Stimulated activated CD4-positive, alpha-beta T cell treated with anti-CD3 and anti-CD28 coated beads, Interleukin-15, amount 100 ng/mL, for 1 hour (primary cell): ENCODE measurements at places on chromosomes 7 and 10.

DNA sequence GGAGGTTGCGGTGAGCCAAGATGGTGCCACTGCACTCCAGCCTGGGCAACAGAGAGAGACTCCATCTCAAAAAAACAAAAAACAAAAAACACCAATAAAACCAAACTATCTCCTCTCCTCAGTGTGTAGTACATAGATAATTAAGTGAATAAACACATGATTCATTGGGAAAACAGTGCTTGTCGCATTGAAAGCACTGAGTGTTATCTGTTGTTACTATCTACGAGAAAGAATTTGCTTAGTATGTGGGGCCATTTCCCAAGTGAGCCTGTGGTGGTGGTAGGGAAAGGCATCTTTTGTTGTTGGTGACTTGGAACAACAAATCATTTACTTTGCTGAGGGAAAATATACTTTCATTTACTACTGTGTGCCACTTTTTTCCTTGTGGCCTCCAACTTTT is 42.6 kb downstream of the RSBN1L start:
- DNase-seq, result no peak

- DNase-seq, result no peak
These were observed 4.5 kb downstream of the KAZALD1 start for GRCh38 chr10:101066146-101066895.

DNA sequence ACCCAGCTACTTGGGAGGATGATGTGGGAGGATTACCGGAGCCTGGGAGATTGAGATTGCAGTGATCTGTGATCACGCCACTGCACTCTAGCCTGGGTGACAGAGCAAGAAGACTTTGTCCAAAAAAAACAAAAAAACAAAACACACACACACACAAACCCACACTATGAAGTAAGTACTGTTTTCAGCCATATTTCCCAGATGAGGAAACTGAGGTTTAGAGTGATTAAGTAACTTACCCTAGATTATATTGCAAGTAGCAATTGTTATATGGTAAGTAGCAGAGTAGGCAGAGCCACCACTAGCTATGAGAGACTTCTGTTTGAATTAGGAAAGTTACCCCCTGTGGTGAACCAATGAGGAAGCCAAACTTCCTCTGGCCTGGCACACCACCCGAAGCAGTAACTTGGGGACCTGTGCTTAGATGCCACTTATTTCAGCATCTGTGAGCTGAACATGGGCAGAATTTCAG is 61.9 kb downstream of the MCU start:
- no peak for DNase-seq

- DNase-seq, result no peak
These were observed 93.8 kb downstream of the PTPRE start for GRCh38 chr10:128000471-128001362.
